Cerebellar nuclear complex (tissue), 1 donor: ENCODE measurements at places on chromosomes 3 and 15.

DNA sequence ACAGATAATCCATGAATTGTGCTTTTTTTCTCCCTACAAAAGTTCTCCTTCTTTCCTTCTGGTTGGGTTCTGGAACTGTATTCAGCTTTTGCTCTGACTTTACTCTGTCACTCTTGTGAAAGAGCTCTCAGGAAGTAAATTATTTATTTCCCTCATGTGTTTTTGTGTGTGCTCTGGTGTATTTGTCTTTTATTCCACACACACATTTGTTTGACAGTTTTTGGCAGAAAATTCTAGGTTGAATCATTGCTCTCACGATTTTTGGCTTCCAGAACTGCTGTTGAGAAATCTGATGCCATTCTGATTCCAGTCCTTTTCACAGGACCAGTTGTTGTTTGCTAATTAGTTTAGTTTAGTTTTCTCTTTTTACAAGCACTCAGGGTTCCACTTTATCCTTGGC is 172.8 kb downstream of the PLCH1 start:
- DNase-seq = no peak

GRCh38 chr3:184481984-184482671 is 79.5 kb upstream of the EPHB3 start:
- DNase-seq = no peak

DNA sequence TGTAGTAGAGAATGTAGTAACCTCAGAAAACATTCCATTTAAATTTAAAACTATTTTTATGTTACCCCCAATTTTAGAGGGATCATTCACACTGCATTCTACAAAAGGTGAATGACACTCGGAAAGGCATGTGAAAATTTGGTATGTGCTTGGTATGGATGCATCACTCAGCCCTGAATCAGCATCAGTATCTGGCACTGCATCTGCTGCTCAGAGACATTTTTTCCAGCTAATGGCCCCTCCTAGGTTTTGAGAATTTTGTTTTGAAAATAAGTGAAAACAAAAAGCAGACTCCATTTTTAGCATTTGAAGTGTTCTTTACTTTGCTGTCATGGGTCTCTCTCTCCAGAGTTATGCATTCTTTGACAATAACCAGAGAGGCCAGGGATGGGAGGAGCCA is 15.6 kb upstream of the WWTR1 start:
- no peak for DNase-seq

- DNase-seq = no peak
Observed at GRCh38 chr15:78955355-78955754, 10.5 kb upstream of the CTSH start.

- no peak for DNase-seq
Observed at GRCh38 chr3:26752466-26752865, 129.9 kb downstream of the LRRC3B start.

DNA sequence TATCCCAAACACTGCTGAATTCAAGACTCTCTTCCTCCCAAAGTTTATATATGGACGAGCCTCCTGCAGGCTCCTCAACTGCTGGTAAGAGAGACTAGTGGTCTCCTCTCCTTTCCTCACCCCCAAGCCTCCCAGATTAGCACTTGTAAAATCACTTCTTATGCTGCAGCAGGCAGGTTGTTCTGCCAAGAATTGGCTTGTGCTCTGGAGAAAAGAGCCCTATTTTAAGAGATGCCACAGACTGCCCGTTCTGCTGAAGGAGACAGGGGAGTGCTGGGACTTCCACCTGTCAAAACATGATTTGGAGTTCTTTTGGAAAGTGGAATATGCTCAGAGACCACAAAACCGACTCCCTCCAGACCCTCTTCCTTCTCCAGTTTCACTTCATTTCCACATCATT is 230.9 kb upstream of the EIF1B start:
- DNase-seq = no peak

GRCh38 chr3:41216422-41216821 is 17.1 kb downstream of the CTNNB1 start:
- no peak for DNase-seq

- DNase-seq = no peak
Observed at GRCh38 chr3:20136231-20136630, 49.8 kb downstream of the SGO1 start.

DNA sequence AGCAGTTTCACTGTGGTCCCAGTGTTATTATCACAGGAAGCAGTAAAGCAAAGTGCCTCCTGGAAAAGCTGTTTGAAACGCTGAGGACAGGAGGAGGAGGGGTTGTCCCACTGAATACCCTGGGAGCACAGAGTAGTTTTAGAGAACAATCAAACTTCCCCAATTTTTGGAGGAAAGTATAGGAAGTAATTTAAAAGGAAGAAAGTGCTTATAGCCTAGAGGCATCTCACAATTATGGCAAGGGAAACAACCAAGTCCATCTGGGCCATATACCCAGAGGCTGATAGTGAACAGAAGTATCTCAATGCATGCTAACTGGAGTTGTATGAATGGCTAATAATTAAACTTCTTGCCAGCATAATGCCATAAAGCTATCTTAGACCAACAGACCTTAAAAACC is 137.2 kb upstream of the EPHA6 start:
- DNase-seq = no peak

GRCh38 chr15:40270246-40270995 is 12.4 kb downstream of the ANKRD63 start:
- no peak for DNase-seq

GRCh38 chr3:126445506-126445905 is 30.2 kb downstream of the ZXDC start:
- DNase-seq = no peak

DNA sequence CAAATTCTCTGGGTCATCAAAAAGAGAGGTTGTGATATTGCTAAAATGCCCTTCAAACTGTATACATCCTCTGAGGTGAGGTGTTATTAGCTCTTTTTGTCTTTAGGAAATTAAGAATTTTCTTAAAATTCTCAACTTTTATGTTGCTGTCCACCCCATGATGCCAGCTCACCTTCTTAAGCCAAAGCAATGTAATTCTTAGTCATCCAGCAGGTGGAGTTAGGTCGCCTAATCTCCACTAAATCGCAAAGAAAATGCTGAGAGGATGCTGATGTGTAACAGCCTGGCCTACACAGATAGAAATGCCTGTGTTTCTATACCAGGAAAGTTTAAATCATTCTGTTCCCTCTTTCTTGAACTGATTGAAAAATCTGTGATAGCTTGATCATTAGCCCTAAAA is 770.2 kb upstream of the ALCAM start:
- DNase-seq = no peak

- DNase-seq = no peak
Observed at GRCh38 chr15:90138071-90138833, 36.0 kb upstream of the IDH2 start.

DNA sequence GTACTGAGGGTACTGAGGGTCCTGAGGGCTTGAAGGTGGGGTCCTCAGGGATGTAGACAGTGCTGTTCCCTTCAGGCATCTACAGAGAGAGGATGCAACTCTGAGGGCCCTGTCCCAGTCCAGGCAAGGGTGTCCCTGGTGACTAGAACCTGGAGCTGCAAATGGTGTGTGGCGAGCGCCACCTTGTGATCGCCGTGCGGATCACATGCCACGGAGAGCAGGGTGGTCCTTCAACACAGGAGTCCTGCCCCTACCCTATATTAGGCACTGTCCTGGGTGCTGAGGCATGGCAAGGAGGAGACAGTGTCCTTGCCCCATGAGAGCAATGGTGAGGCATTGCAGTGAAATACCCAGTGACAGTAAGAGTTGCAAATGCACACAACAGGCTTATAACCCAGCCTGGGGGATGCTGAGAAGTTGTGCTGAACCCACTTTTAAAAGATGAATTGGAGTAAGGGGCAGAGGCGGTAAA is 23.6 kb downstream of the RHCG start:
- no peak for DNase-seq

- no peak for DNase-seq
Observed at GRCh38 chr3:125077864-125078263, 22.1 kb upstream of the HEG1 start.

DNA sequence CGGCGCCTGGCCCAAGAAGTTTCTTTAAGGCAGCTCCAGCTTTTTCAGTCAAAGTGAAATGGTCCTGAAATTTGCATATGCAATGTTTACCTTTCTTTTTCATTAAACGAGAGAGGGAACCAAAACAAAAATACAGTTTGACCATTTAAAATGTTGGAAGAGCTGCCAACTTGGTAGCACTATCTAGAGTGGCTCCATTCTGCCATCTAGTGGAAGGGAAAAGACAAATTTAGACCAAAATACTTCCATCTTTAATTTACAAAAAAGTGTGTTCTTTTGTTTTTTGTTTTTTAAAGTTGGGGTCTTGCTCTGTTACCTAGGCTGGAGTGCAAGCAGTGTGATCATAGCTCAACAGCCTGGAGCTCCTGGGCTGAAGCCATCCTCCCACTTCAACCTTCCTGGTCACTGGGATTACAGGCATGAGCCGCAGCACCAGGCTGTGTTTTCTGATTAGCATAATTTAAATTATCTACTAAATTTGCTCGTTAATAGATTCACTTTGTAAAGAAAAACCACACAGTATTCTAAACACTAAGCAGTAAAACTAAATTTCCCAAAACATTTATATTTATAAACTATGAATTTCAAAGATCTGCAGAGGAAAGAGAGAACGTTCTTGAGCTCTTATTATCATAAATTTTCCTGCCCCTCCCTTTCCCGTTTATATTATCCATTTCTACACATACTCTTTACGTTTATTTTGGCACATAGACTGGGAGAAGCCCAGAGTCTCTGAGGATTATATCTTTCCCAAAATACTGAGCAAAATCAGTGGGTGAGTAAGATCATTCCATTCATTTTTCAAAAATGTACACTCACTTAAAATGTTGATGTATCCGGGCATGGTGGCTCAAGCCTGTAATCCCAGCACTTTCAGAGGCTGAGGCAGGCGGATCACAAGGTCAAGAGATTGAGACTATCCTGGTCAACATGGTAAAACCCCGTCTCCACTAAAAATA is 15.4 kb upstream of the RFC4 start:
- DNase-seq = no peak

GRCh38 chr3:126911162-126912026 is 71.5 kb upstream of the PLXNA1 start:
- no peak for DNase-seq

DNA sequence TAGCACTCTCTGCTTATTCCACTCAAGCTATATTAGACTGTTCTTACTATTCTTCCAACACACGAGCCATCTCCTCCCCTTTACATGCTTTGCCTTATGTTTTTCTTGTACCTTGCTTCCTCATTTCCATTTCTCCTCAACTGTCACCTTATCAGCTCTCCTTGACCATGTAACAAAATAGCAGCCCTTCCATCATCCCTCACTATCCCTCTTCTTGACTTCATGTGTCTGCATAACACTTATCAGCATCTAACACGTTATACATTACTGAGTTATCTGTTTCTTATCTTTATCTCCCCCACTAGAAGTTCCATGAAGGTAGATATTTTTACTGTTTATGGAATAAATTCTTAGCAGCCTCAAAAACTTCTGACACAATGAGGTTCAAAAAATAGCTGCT is 45.3 kb downstream of the TRPM7 start:
- no peak for DNase-seq

- no peak for DNase-seq
Observed at GRCh38 chr15:68205954-68206539, 915 bp upstream of the CALML4 start.
